ENCODE measurements at places on chromosomes 1 and 21. TPM values are rescaled to one million over a fixed set of nuclear protein-coding genes. Genes with fewer than 3 reads are reported as not detected.

The BATF3 gene
- not detected for total RNA-seq

The LCE1A gene
- not detected for total RNA-seq

The NR0B2 gene
- not detected for total RNA-seq

The SMPDL3B gene
- 0.09 TPM for total RNA-seq

The LIPI gene
- total RNA-seq, result not detected

The SLAMF6 gene
- total RNA-seq, result not detected

The BMP8A gene
- not detected for total RNA-seq

The CNTN2 gene
- not detected for total RNA-seq

The TMOD4 gene
- not detected for total RNA-seq

The C1orf141 gene
- 0.65 TPM for total RNA-seq

The ARV1 gene
- 17.7 TPM for total RNA-seq

The ETV3L gene
- total RNA-seq, result not detected

The DHCR24 gene
- total RNA-seq, result 123 TPM
